ENCODE measurements at places on chromosomes 3 and 15. TPM values are rescaled to one million over a fixed set of nuclear protein-coding genes. Genes with fewer than 3 reads are reported as not detected.

The KNSTRN gene
- total RNA-seq: 10.9 TPM

The FAM227B gene
- 2.4 TPM for total RNA-seq

The COLQ gene
- 0.61 TPM for total RNA-seq

The CHRNA3 gene
- not detected for total RNA-seq

The GYG1 gene
- total RNA-seq: 32.5 TPM

The NUTM1 gene
- total RNA-seq: not detected

The CCR1 gene
- 0.81 TPM for total RNA-seq

The AMOTL2 gene
- total RNA-seq: 611 TPM

The NANOGP8 gene
- total RNA-seq: not detected

The EPHB1 gene
- 1.5 TPM for total RNA-seq

The MRPL3 gene
- 87.7 TPM for total RNA-seq

The NOX5 gene
- total RNA-seq: 0.49 TPM

The GMPPB gene
- 29.3 TPM for total RNA-seq

The DUOXA2 gene
- not detected for total RNA-seq

The FBXO40 gene
- not detected for total RNA-seq

The SPINK8 gene
- total RNA-seq: not detected

The PCOLCE2 gene
- 1.3 TPM for total RNA-seq

The IMPG2 gene
- 0.73 TPM for total RNA-seq

The CPNE9 gene
- total RNA-seq: not detected

The SAMD7 gene
- total RNA-seq: not detected

The KCNAB1 gene
- not detected for total RNA-seq

The PRR20G gene
- not detected for total RNA-seq

The CPA3 gene
- 3.0 TPM for total RNA-seq

The EPHA3 gene
- 0.65 TPM for total RNA-seq

The ANKDD1A gene
- total RNA-seq: 13.5 TPM

The GRAMD1C gene
- total RNA-seq: 2.4 TPM

The TRPM1 gene
- not detected for total RNA-seq

The AHSG gene
- not detected for total RNA-seq

The PARL gene
- total RNA-seq: 24.2 TPM

The PTPRG gene
- 167 TPM for total RNA-seq

The SLC28A2 gene
- total RNA-seq: not detected

The CLASP2 gene
- 40.4 TPM for total RNA-seq

The TP63 gene
- total RNA-seq: 0.49 TPM

The CPLX3 gene
- total RNA-seq: not detected

The TGM5 gene
- total RNA-seq: not detected

The ATP8B4 gene
- total RNA-seq: 16.6 TPM

The TMEM62 gene
- total RNA-seq: 18.2 TPM

The P2RY13 gene
- not detected for total RNA-seq

The STRC gene
- total RNA-seq: not detected

The PPCDC gene
- 11.1 TPM for total RNA-seq

The FOXB1 gene
- total RNA-seq: not detected

The GOLGA8J gene
- not detected for total RNA-seq

The PPM1L gene
- 6.0 TPM for total RNA-seq

The MYLK gene
- total RNA-seq: 211 TPM

The RBP2 gene
- total RNA-seq: not detected

The BCHE gene
- 2.2 TPM for total RNA-seq

The ACKR2 gene
- not detected for total RNA-seq

The CYP19A1 gene
- total RNA-seq: 2.6 TPM

The GOLGA8S gene
- not detected for total RNA-seq

The SLC12A1 gene
- total RNA-seq: not detected

The ECE2 gene
- total RNA-seq: not detected

The RLBP1 gene
- total RNA-seq: not detected

Data from hair follicle dermal papilla cell (primary cell).